ENCODE measurements at places on chromosomes 7 and 10.

GRCh38 chr7:33428415-33428814, 299.1 kb downstream of the BBS9 start:
- DNase-seq: no peak

DNA sequence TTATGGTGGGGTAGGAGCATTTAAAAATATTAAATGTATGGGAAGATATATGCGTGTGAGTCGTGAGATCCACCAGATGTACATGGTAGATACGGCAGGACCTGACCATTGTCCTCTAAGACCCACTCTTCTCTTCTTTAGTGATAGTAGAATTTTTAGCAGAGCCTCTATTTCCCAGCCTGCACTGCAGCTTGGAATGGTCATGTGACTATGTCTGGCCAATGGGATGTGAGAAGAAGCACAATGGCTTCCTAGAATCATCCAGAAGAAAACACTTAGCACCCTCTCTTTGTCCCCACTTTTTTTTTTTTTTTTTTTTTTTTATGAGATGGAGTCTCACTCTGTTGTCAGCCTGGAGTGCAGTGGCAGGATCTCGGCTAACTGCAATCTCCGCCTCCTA, 86.6 kb upstream of the CYTH3 start:
- no peak for DNase-seq

GRCh38 chr10:131127138-131127589, 184.4 kb downstream of the TCERG1L start:
- DNase-seq: no peak

DNA sequence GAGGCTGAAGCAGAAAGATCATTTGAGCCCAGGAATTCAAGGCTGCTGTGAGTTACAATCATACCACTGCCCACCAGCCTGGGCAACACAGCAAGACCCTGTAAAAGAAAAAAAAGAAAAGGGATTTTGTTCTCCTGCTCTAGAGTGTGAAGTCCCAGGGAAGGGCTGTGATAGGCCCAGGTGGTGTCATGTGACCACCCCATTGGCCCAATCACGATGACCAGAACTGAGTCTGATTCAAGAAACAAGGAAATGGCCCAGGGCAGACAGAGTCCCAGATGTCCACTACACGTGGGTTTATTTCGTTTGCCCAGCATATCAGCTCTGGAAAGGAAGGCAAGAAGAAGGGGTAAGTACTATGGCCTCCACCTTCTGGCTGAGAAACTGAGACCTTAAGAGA, 81.3 kb upstream of the CUX1 start:
- DNase-seq: no peak

GRCh38 chr7:106872763-106873162, 7.7 kb downstream of the PIK3CG start:
- DNase-seq: no peak

- DNase-seq: no peak
Observed at GRCh38 chr10:127919418-127920271, 12.7 kb downstream of the PTPRE start.

DNA sequence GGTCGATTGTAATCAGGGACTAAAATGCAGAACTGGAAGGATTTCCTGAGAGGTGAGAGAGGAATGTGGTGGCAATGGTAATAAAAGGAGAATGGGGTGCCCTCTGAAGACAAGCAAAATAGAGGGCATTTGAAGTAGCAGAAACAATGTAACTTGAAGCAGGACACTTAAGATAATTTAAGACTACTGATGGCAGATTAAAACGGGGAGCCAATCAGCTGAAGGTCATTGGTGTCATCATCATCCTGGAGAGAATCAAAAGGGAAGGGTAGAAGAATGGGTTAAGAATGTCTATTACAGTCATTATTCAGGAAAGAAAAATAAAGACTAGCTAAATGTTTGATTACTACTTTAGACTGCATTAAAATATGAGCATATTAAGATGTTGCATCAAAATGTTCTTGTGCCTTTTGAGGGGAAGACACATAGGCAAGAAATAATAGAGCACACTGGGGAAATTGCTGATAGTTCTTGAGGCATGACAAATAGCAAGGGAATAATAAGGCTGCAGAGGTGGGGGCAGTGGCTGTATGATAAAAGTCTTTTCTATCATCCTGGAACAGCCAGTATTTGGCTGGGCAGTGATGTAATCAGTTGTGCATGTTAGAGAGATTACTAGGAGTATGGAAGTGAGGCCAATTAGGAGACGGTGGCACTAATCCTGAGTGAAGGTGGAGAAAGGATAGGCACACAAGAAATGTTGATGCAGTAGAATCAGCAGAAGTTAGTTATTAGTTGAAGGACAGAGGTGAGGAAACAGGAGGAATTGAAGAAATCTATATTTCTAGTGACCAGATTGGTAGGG, 60.2 kb downstream of the CCDC71L start:
- DNase-seq: no peak

DNA sequence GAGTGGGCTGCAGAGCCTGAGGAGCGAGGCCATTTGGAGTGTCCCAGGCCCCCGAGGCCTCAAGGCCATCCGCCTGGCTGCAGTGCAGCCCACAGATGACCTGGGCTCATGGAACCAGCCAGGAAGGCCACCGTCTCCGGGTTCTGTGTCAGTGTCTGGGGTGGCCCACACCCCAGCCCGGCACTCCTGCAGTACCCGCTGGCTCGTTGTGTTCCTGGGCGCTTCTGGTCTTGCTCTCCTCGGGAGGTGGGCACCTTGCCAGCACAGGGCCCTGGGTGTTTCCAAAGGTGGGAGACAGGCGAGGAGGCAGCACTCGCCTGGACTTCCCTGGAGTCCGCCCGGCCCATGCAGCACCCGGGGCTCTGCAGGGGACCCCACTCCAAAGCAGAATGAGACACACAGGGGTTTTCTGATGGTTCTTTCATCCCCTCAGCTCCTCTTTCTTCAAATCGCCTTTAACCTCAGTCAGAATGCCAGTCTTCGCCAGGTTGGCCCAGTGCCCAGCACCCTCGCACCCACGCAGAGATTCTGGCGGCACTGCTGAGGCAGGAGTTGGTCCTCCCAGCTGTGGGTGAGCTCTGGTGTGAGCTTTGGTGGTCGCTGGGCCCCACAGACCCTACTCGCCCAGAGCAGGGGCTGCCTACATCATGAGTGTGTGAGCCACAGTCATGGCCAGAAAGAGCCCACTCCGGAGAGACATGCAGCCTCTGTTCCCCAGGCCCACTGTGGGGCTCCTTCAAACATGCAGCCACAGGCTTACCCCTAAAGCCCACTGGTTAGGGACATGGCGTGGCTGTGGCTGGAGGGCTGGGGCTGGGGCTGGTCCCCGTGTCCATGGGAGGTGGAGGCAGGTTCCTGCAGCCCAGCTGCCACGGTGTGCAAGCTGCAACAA, 155.7 kb downstream of the EBF3 start:
- no peak for DNase-seq

GRCh38 chr7:113873554-113874151, 45.2 kb downstream of the PPP1R3A start:
- DNase-seq: no peak

All from stimulated activated CD4-positive, alpha-beta T cell treated with anti-CD3 and anti-CD28 coated beads, Interleukin-1b, Interleukin-23, amount 100 ng/mL, for 1 hour (primary cell).